ENCODE measurements at places on chromosomes 11 and 22.

GRCh38 chr11:10653261-10653660, 40.3 kb downstream of the IRAG1 start:
- DNase-seq: no peak

DNA sequence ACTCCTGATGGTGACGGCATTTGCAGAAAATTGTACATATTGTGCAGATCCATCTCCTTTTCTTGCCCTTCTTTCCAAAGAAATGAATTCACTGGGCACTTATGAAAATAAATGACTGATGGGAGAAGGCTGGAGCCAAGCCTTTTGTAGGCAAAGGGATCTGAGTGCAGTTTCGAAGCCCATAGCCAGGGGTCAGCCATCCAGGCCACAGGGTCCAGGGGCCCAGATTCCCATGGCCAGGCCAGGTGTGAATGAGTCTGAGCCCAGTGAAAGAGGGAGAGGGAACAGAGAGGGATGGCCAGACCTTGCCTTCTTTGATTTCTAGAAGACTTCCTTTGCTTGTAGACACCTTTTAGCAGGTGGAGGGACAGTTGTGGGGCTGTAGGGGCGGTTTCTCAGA, 209.1 kb downstream of the KIRREL3 start:
- no peak for DNase-seq

DNA sequence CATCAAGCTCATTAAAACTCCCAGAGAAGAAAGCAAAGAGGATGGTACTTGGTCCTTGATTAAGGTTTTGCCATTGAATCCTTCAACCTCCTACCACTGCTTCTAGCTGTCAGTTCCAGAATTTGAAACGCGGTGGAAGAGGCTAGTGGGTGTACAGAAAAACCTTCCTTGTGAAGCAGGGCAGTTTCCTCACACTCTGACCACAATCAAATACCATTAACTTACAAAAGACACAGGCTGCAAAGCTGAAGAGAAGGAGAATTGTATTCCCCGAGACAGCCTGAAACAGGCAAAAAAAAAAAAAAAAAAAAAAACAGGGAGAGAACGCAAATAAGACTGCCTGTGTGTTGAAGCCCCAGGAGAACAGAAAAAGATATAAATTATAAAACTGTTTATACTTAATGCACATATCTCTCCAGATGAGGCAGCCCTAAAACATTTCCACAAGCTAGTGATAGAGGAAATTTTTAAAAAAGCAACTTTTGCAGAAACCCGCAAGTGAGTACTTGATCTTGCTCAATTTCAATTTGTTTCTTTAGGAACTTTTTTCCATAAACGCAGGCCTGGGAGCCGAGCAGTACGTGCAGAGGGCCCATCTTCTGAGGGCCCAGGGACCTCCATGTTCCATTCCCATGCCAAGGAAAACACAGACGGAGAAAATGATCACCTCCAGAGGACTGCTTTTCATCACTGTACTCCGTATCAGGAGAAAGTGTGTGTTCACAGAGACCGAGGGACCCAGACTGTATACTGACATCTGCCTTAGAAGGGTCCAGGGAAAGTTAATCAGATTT, 218.7 kb upstream of the BLID start:
- DNase-seq: no peak

GRCh38 chr11:112096194-112096593, 9.5 kb downstream of the SDHD start:
- DNase-seq: no peak

GRCh38 chr22:32804531-32805360, 3.2 kb downstream of the TIMP3 start:
- no peak for DNase-seq

- no peak for DNase-seq
Measured at GRCh38 chr22:37388538-37388937, 38.7 kb downstream of the ELFN2 start.

- no peak for DNase-seq
Measured at GRCh38 chr11:115760461-115761320, 256.5 kb upstream of the CADM1 start.

DNA sequence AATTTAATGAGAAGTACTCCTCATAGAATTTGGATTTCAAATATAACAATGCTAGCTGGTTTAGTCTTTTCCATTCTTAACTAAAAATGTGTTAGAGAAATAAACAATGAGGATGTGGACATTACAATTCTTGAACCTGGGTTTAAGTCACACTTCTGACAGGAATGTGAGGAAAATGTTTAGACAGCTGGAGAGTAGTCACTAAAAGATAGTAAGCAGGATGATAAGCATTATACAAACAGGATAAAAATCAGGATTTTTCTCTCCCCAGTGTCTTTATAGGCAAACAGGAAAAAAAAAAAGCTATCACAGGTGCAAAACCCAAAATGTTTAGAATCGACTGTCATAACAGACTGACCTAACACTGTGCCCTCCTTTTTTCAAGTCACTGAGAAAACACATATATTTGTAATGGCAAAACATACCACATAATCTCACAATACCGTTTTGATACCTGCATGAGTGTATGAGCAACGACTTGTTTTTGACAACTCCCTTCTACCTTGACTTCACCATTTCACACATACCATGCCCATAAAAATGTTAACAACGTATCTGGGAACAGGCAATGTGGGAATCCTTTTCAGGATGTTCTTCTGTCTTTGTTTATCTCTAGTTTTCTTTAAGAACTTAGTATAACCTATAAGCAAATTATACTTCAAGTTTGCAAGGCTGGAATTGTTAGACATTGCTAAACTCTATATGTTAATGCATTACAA, 242.0 kb downstream of the SBF2 start:
- no peak for DNase-seq

GRCh38 chr11:66981976-66982578, 7.0 kb downstream of the C11orf86 start:
- DNase-seq: peak; percentile 96

GRCh38 chr11:29217901-29218300, 798.9 kb downstream of the KCNA4 start:
- DNase-seq: no peak

DNA sequence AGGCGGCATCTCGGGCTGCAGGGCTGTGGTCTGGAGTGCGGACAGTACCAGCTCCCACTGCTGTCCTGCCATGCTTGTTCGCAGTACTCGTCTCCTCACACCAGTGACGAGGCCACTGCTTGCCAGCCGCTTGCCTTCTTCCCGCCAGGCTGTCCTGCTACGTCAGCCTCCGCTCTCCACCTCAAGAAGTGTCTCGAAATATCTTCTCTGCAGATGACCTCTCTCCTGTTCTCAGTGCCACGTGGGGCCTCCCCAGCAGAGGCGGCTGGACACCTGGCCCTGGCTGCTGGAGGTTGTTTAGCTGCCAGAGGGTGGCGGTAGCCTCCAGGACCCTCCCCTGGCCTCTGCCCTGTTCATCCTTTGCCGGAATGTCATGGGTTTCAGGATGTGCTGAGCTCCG, 3.1 kb upstream of the CCDC188 start:
- DNase-seq: no peak

DNA sequence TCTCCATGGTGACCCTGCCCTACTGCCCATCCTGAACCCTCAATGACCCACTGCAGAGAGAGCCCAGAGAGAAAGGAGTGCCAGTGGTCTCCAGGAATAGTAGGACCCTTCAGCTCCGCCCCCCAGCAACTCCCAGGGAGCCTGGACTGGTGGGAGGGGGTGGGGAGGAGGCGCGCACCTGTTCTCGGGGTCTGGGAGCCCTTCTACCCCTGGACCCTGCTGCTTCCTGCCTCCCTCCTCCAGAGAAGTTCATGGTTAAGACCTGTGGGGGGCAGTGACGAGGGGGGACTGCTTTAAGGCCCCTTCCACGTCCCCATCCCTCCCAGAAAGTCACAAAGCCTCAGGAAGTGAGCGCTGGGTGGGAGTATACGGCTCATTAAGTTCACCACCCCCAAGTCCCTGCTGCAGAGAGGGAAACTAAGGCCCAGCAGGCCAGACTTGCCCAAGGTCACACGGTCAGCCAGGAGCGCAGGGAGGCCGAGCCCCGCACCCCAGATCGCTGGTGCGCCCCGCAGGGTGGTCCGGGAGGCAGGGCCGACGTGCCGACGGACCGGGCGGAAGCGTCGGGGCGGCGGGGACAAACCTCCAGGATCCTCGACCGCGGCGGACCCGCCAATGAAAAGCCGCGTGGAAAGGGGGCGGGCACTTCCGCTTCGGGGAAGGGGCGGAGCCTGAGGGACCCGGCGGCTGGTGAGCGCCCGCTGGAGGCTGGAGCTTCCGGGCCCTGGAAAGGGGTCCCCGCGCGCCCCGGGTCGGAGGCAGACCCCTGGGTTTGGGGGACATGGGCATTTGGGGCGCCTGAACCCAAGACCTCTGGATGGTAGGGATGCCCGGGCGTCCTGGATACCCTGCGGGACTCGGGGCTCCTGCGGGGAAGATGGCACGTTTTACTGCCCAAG, at the start of the genes NUDT22 and TRPT1:
Gene NUDT22 (plus strand): TSS at position 667 of the 899 bp plus-strand sequence. CDS start 379 bp downstream, outside the sequence.
Gene TRPT1 (minus strand): TSS at position 579 of the 899 bp plus-strand sequence. CDS start 326 bp downstream, at position 253.
- peak; percentile 57 for DNase-seq

- no peak for DNase-seq
Measured at GRCh38 chr11:4191031-4191571, 96.5 kb downstream of the RRM1 start.

DNA sequence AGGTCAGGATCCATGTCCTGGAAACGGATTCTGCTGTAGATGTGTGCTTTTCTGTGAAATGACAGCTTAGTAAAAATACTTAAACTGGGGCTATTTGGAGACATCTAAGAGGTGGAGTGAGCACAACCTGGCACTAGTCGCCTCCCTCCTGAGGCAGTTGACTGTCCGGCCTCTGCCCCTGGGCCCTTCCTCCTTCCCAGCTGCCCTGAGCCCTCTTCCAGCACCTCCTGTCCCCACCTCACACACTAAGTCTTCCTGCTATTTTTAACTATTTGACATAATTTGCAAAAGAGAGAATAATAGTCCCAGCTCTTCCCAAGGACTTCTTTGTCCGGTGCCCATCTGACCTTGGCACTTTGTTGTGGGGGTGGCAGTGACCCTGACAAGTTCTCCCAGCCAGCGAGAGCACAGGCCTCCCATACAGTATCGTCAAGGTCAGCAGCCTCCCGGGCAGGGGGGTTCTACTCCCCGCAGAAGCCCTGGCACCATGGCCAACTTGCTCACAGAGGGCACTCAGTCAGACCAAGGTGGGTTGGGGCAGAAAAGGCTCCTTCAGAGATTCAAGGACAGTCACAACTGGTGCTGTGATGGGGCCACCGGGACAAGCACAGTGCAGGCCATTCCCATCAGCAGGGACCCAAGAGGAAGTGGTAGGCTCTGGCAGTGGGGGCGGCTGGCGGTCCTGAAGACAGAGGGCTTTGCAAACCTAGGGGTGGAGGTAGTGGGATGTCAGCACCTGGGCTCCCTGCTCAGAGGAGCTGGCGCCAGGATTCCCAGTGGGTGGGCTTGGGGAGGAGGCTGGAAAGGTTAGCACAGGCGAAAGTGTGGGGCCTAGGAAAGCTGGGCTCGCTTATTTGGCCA, 5.5 kb upstream of the NEAT1 start:
- DNase-seq: peak; percentile 17

DNA sequence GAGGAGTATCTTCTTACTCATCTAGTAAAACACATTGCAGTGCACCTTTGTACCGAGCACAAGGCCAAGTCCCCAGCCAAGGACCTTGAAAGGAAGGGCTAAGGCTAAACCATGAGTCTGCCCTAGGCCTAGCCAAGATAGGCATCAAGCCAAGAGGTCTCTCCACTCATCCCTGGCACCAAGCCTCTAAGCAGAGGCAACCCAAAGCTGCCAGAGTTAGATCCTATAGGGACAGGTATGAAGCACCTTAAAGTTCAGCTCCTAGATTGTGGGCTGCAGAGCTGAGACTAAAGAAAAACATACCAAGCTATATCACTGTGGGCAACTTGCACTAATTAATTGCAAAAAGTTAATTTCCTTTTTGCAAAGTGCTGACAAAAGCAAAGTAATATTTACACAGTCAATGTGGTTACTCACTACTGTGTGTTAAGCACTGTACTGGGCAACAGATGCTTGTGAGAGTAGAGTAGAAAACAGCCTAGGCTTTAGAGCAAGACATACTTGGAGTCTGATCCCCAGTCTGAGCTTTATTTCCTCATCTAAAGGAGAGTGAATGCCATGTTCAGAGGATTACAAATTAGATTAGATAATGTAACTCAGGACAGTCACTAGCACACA, 7.2 kb downstream of the COA4 start:
- no peak for DNase-seq

GRCh38 chr11:66880496-66881450, 23.9 kb downstream of the LRFN4 start:
- no peak for DNase-seq

- DNase-seq: no peak
Measured at GRCh38 chr22:46280063-46280817, 12.4 kb downstream of the TTC38 start.

GRCh38 chr11:109423466-109424190, 1.6 kb downstream of the C11orf87 start:
- no peak for DNase-seq

GRCh38 chr11:110112457-110112856, 19.3 kb downstream of the ZC3H12C start:
- DNase-seq: no peak

- peak; percentile 44 for DNase-seq
Measured at GRCh38 chr11:64536396-64536941, 54.6 kb upstream of the SLC22A12 start.

DNA sequence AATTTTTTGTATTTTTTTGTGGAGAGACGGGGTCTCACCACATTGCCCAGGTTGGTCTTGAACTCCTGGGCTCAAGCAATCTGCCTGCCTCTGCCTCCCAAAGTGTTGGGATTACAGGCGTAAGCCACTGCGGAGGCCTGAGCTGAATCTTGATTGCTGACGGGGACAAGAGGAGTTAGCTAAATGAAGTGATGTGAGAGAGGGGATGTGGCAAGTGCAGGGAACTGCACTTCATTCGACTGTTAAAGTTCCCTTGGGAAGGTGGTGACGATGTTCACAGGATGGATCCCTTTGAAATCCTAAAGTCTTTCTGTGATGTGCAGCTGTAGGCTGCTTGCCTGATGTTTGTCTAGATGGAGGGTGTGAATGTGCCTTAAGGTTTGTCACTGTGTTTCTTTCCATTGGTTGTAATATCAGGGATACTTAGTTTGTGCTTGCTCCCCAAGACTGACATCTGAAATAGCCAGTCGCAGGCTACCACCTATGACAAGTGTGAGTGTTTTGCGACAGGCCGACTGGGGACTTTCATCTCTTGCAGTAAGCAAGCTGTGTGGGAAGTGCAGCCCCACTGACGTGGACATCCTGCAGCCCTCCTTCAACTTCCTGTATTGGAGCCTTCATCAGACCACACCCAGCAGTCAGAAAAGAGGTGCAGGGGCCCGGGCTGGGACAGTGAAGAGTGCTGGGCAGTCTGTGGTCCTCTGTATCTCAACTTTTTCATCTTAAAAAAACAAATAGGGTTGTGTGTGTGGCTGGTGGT, 19.6 kb upstream of the CCDC134 start:
- DNase-seq: peak; percentile 66

DNA sequence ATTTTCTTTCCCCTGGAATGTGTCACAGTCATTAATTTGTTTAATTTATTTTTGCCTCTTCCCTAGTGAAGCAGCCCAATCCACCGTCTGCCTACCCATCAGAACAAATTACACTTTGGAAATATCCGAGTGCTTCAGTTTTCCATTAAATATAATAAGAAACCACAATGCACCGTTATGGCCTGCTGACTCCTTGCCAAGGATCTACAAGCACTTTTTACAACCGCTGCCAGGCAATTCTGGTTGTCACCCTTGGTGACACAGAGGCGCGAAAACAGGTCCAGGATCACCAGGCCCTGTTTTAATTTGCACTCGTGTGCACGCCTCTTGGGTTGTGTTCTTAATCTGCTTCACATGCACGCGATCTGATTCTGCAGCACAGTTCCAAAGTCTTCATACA, 43.9 kb downstream of the KIRREL3 start:
- DNase-seq: no peak

GRCh38 chr22:29867260-29867659, 15.7 kb upstream of the MTMR3 start:
- DNase-seq: no peak

- DNase-seq: no peak
Measured at GRCh38 chr22:38569181-38569971, 607 bp downstream of the DMC1 start.

GRCh38 chr11:66904981-66905521, 48.2 kb downstream of the LRFN4 start:
- DNase-seq: no peak
